AG09319 (cell line): ENCODE measurements at places on chromosomes 2 and 18.
A peak's percentile ranks its signal among the peaks of the same experiment; 100 is the strongest.

DNA sequence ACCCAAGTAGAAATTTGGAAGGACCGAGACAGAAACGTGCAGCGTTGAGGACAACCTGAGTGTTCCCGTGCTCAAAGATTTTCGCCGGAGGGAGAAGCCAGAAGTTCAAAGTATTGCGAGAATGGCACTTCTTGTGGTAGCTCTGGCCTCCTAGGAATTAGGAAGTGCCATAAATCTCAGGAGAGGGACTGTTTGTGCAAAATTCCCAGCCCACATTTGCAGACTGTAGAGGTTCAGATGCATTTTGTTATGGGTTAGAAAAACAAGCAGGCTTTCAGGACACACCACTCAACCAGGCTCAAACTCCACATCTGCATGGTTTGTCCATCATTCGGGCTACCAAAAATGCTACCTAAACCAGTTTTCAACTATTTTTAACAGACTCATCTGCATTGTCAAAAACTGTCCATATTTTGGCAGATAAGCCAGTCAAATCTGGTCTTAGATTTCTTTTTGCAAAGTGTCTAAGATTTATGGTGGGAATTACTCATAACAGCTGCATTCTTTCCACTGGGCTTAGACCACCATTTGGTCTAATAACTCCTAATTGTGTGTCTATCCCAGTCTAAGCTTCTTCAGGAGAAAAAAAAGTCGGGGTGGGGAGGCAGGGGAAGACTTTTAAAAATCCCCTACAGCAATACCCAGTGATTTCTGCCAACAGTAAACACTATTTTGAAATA is 422.9 kb downstream of the ARHGAP15 start:
- DNase-seq, result no peak

DNA sequence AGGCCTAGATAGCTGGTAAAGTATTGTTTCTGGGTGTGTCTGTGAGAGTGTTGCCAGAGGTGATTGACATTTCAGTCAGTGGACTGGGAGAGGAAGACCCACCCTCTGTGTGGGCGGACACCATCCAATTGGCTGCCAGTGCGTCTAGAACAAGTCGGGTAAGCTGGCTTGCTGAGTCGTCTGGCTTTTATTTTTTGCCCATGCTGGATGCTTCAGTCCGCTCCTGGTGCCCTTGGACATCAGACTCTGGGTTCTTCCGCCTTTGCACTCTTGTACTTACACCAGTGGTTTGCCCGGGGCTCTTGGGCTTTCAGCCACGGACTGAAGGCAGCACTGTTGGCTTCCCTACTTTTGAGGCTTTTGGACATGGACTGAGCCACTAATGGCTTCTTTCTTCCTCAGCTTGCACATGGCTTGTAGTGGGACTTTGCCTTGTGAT is 24.3 kb downstream of the DIS3L2 start:
- no peak for DNase-seq

DNA sequence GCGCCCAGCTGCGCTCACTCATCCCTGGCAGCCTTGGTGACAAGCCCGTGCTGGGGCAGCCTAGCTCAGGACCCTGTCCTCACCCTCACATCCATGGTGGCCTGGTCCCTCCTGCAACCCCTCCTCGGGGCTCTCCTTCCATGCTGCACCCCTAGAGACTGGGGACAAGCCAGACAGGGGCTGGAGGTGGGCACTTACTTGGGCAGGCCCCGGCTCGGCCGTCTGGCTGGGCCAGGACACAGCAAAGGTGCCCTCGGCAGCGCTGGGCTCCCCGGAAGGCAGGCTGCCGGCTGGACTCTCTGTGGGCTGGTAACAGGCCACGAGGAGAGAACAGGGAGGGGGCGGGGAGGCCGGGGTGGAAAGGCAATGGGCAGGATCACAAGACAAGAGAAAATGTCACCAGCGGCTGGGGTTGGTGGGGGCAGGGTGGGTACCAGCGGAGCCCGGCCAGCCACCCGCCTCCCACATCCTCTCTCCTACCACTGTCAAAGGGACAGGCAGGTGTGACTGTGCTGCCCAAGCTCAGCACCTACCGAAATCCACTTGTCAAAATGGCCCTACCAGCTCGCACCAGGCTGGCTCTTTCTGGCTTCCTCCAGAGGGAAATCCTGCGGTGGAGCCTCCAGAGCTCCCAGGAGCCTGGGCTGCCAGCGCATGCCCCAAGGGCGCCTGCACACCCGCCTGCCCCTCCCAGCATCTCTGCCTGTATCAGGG is 54.7 kb downstream of the BIN1 start:
- no peak for DNase-seq

DNA sequence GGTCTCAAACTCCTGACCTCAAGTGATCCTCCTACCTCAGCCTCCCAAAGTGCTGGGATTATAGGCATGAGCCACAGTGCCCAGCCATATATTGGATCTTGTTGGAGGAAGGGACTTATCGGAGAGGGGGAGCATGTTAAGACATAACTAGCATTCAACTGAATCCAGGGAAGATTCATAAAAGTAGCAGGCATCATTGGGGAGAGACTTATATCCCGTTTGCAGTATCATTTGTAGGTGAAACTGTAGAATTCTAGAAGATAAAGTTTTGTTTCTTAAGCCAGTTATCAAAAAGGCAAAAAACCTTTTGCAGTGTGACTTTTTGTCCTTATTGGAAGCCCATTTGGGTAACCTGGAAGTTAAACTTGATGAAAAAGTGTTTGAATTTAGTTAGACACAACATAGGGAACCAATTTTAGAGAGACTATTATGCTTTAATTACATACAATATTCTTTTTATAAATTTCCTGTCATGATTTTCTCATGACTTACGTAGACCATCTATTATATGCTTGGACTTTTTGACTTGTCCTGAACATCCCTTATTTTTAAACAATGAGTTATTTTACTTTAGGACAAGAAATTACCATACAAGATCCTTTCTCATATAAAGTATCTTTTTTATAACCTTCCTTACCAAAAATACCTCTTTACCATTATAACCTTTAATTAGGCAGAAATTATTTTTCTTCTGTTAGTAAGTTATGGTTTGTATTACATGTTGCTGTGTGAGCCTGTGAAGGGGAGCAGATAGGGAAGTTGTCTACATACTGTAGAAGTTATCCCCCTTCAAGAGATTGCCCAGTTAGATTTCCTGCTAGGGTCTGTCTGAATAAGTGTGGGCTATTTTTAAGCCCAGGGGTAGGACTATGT is 20.3 kb downstream of the RAB3GAP1 start:
- DNase-seq, result no peak

- no peak for DNase-seq
These were observed 106.9 kb upstream of the RGPD4 start for GRCh38 chr2:107719836-107720235.

DNA sequence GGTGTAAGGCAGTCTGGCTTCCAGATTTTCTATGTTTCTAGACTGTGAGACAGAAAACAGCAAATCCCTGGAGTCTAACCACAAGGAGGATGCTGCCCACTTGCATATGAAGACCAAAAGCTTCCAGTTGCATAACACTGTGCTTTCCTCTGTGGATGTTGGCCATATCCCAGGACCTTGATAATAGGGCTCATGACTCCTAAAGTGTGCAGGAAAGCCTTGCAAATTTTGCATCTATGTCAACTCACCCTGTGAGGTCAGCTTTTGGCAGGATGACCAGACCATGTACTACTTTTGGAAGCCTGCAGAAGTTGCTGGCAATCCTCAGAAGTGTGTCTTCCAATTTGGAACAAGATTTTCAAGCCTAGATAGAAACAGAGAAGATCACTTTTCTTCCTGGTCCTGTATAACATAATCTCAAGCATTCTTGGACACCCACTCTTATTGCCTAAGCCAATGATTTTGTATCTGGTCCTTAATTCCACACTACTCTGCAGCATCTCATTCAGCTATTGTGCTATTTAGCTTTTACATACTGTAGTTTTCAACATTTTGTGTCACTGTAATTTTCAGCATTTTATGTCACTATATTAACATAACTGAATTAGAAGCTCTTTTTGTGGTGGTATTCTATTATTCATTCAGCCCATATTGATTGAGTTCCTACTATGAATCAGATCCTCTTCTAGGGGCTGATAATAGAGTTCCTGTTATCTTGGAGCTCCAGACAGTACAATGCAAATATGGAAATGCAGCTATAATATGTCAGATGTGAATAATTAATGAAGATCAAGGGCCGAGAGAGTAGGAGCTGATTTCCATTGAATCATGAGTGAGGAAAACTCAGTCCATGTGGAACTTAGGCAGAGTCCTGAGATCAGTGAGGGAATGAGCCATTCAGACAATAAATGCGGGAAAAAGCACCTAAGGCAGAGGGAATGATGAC is 85.3 kb upstream of the RAB27B start:
- peak; percentile 84 for DNase-seq

DNA sequence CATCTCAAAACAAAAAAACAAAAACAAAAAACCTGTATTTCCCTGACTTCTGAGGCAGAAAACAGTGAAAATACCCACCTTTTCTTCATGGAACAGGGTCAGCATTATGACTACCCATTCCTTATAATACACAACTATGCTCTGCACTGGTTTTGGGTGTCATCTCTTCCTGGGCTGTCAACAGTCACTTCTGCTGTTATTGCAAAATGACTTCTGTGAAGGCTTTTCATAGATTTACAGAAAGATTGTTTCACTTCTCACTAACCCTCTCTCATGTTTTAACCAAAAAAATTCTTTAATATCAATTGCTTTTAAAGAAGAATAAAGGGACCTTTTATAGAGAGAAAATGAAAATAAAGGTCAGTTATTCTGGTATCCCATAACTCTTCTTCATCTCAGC is 26.5 kb upstream of the PIK3C3 start:
- DNase-seq, result no peak

GRCh38 chr2:237287872-237288271 is 126.1 kb downstream of the COL6A3 start:
- DNase-seq, result no peak

- no peak for DNase-seq
These were observed 38.2 kb downstream of the SESTD1 start for GRCh38 chr2:179226203-179226960.

- DNase-seq, result no peak
These were observed 54.2 kb downstream of the DDX1 start for GRCh38 chr2:15645720-15646385.
